Activated naive CD4-positive, alpha-beta T cell treated with anti-CD3 and anti-CD28 coated beads, Interleukin-2, amount 50 U/mL, for 72 hours (primary cell): ENCODE measurements at places on chromosomes 7 and 10.

DNA sequence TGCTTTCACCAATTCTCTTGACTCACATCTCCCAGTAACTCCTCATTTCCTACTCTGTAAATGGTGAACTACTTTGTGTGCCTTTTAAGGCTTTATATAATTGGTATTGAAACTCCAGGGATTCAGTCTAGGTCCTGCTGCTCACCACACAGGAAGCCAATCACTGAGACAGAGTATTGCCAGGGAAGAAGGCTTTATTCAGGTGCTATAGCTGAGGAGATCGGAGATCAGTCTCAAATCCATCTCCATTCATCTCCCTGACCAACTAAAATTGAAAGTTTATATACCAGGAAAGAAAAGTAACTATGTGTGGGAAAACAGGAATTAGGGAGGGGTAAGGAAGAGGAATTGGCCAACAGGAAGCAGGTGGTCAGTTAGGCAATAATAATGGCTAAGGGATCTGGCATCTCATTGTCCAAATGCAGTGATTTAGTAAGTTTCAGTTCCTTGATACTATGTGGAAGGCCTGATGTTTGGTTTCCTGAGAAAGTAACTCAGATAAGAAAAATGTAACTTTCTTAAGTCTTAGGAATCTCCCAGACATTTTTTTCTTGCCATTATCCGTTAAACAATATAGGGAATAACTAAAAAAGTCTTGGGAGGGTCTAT, 10.2 kb upstream of the SDHAF3 start:
- DNase-seq = no peak

DNA sequence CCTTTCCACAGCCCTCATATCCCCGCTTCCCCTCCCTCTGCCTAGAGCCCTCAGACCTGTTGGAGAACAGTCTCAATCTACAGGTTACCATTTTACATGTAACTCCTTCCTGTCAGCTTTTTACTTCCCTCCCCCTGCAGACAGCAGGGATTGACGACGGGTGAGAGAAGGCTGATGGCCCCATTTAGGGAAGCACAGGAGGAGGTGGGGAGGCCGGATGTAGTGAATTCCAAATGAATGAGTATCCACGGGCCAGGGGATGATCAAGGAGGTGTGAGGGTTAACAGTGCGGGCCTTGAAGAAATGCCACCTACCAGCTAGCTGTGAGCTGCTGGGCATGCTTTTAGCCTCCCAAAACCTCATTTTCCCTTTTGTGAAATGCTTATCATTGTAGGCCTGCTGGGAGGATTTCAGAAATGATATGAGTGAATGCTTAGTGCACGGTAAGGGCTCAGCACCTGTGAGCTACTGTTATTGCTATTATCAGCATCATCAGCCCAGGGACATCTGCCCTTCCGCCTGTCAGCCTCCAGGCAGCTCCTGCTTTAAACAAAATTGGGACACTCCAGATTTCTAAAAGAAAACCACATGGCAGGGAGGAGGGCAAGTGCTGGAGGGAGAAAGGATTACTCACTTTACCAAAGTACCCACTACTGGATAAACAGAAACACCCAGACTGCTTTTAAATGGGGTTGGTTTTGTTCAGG, 6.5 kb upstream of the NANOS1 start:
- no peak for DNase-seq

- peak; percentile 6 for DNase-seq
Measured at GRCh38 chr7:12715372-12716133, 28.1 kb downstream of the ARL4A start.

DNA sequence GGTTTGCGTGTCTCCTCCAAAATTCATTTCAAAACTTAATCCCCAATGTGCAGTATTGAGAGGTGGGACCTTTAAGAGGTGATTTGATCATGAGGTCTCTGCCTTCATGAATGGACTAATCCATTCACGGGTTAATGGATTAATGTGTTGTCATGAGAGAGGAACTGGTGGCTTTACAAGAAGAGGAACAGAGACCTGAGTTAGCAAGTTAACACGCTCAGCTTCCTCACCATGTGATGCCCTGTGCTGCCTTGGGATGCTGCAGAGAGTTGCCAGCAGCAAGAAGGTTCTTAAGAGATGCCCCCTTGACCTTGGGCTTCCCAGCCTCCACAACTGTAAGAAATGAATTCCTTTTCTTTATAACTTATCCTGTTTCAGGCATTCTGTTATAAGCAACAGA, 3.7 kb upstream of the TCTN3 start:
- no peak for DNase-seq

DNA sequence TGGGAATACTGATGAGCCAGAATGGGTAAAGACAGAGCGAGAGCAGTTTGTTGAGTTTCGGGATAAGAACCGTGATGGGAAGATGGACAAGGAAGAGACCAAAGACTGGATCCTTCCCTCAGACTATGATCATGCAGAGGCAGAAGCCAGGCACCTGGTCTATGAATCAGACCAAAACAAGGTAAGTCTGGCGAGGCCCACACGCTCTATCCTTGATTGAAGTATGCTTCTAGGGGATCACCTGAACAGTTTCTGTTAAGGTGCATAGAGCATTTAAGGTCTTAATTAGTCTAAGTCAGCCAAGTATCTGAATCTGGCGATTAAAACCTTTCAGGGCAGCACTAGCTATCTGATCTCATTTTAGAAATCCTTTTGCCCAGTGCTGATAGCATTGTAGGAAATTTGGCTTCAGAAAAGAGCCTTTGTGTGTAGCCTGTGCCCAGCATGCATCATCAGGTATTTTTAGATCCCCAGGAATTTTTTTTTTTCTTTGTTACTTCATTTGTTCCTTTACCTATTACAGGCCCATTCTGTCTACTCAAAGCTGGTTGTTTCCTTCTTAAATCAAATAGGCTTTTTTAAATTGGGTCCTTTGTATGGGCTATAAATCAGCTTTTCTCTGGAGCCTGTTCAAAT, 8.0 kb downstream of the OPN1SW start:
- DNase-seq = no peak

DNA sequence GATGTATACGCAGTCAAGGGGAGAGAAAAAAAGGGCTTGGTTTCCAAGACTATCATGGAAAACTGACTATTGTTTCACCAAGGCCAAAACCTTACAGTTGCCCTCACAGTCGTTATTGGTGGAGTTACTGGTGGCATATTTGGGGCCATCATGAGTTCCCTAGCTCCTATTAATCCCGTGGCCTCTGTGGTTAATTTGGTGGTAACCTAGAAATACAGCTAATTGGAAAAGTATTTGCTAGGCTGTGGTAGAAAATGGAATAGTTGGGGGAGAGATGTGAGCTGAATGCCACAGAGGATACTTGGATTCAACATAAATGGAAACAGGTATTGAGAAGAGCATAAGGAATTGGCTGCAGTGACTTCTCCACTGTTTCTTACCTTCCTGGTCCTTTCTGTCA, 450.7 kb downstream of the KCNMA1 start:
- DNase-seq = no peak
